ENCODE measurements at places on chromosomes 3 and 15.

GRCh38 chr3:107446706-107447105, 69.5 kb downstream of the CCDC54 start:
- no peak for DNase-seq

DNA sequence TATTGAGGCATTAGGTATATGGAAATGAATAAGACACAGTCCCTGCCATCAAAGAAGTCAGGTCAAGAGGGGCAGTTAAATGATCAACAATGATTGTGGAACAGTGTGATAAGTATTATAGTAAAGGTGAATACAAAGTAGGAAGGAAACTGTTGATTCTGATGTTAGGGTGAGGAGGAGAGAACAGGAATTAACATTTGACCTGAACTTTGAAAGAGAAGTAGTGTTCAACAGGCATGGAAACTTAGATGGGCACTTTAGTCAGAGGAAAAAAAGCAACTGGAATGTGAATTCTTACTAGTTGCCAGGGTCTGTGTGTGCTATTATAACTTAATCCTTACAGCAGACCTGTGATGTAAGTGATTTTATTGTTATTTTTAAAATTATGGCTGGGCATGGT, 17.6 kb downstream of the HACD3 start:
- DNase-seq = no peak

- DNase-seq = no peak
Observed at GRCh38 chr3:52983336-52983807, 62.5 kb downstream of the SFMBT1 start.

GRCh38 chr3:158226429-158226828, 116.5 kb downstream of the RSRC1 start:
- no peak for DNase-seq

- DNase-seq = no peak
Observed at GRCh38 chr15:75067123-75067830, 43.9 kb downstream of the PPCDC start.

GRCh38 chr15:72754096-72754495, 29.5 kb downstream of the ADPGK start:
- DNase-seq = no peak

GRCh38 chr3:18648159-18648558, 223.0 kb upstream of the SATB1 start:
- DNase-seq = no peak

DNA sequence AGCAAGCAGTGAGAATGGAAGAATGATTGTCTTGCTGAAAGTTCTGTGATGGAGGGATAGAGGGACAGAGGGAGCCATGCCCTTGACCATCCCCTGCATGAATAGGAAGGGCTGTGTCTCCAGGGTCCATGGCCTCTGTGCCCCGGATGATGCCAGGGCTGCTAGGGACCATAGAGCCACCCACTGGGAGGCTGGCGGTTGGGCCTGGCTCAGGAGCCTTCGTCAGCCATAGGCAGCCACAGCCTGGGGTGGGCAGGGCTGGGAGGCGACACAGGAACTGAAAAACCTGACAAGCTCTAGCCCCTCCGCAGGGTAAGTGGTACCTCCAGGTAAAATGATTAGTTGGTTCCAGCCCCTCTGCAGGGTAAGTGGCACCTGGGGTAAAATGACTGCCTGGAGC, 19.1 kb upstream of the LAMP3 start:
- no peak for DNase-seq

- DNase-seq = no peak
Observed at GRCh38 chr3:140508550-140508949, 169.3 kb upstream of the TRIM42 start.

- no peak for DNase-seq
Observed at GRCh38 chr3:85189731-85190130, 230.9 kb downstream of the CADM2 start.

- DNase-seq = no peak
Observed at GRCh38 chr3:192366916-192367315, 360.4 kb downstream of the FGF12 start.

DNA sequence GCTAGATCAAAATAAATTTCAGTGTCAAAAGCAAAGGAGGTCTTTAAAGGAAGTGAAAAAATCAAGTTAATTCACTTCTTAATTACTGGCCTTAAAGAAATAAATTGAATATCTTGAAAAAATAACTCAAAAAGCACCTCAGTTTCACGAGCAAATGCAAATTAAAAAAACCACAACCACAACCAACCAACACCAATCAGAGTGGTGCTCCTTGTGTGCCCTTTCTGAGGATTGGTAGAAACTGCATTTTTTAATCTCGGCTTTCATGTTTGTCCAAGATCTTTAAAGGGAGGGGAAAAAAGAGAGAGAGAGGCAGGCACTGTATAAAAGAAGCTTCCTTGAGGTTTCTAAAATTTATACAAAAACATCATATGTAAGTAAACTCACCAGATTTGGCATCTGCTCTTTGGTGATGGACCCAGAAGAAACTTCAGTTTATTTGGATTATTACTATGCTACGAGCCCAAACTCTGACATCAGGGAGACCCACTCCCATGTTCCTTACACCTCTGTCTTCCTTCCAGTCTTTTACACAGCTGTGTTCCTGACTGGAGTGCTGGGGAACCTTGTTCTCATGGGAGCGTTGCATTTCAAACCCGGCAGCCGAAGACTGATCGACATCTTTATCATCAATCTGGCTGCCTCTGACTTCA, at the start of gene GPR15:
Gene GPR15, plus strand, starts transcription at position 357 of the 653 bp plus-strand sequence. Its CDS starts 56 bp downstream, at position 413.
- no peak for DNase-seq

- DNase-seq = no peak
Observed at GRCh38 chr3:128452120-128452519, 14.6 kb downstream of the DNAJB8 start.

GRCh38 chr15:92091155-92091734, 237.7 kb downstream of the SLCO3A1 start:
- peak; percentile 27 for DNase-seq

DNA sequence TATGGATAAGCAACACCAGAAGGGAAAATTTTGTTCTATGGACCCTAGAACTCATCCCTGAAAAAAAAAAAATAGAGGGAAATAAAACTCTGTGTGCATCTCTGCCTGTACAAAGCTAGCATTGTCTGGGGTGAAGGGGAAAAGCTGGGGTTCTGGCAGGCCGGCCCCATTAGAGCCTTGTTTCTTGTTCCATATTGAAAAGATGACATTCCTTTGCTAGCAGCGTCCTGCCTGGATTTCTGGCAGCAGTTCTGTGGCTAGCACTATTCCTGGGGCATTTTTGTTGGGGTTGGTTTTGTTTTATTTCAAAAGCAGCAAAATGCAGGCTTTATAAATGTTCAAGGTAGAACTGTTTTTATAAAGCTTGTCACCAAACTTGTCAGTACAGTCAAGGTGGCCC, 45.2 kb downstream of the RARB start:
- peak; percentile 13 for DNase-seq

- no peak for DNase-seq
Observed at GRCh38 chr3:189084620-189085019, 87.2 kb upstream of the TPRG1 start.

DNA sequence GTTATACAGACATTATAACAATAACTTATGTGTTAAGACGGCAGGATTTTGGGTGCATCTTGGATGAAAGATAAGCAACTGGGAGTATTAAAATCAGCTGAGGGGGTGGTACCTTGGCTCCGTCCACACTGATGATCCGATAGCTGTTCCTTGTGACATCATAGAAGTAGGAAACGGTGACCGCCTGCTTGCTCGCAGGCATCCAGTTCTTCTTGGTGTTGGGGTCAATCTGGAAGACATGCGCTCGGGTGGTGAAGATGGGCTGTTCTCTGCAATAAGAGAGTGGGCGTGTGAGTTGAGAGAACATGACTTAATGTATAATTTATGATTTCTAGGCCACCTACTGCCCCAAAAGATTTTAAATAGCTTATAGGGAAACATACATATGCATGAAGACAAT, 59.9 kb downstream of the HOMER2 start:
- DNase-seq = no peak

DNA sequence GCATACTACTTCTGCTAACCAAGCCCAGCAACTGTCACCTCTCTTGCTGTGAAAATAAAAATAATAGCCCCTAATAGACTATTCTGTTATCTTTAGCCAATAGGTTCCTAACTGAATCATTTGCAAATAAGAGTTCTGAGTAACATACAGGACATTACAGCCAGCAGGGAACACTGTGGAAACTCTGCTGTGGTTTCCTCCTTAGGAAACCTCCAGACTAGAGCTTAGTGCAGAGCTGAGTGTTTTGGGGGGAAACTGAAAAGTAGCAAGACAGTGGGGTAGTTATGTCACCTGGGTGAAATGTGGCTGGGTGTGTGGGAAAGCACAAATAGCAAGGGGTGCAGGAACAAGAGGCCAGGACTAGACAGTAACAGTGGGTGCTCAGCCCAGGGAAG, 32.4 kb downstream of the DZIP1L start:
- DNase-seq = no peak

- no peak for DNase-seq
Observed at GRCh38 chr3:183317886-183318865, 65.1 kb downstream of the B3GNT5 start.

- DNase-seq = no peak
Observed at GRCh38 chr3:150469931-150470740, 62.0 kb downstream of the TSC22D2 start.

GRCh38 chr15:80308002-80308401, 56.0 kb upstream of the CTXND1 start:
- no peak for DNase-seq

- DNase-seq = no peak
Observed at GRCh38 chr3:48656841-48657281, 5.8 kb downstream of the CELSR3 start.

GRCh38 chr3:27166888-27167287, 202.3 kb downstream of the NEK10 start:
- peak; percentile 7 for DNase-seq

All from nucleus accumbens (tissue), 56 donors.